ENCODE measurements at places on chromosomes 3 and 15.

GRCh38 chr15:74832826-74833225, 6.4 kb downstream of the CPLX3 start:
- no peak for DNase-seq

DNA sequence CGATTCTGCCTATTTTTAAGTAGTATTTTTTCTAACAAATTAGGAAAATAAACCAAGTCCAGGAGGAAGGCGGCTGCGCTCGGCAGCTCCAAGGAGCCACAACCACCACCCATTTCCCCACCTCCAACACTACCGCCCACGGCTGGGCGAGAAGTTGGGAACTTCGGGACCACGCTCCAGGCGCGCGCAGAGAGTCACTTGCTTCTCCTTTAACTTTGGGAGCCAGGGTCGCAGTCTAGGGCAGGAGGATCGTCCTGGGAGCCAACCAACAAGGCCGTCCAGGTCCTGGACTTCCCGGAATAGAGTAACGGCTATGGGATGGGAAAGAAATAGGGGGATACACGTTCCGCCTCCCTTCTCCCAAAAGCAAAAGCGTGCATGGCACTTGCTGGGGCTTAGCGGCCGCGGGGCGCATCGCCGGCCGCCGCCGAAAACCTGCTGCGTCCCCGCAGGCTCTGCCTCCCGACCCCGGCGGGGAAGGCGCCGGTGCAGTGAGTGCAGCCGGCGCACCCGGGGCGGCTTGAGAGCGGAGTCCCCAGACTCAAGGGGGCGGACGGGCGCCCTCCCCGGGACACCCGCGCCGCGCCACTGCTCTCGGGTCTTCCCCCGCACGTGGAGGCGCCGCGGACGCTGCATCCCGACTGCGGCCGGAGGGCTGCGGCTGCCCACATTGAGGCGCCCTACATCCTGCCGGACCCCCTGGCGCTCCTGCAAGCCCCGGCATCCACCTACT, 699 bp downstream of the MEGF11 start:
- no peak for DNase-seq

GRCh38 chr3:22862111-22862510, 341.0 kb upstream of the UBE2E2 start:
- DNase-seq = no peak

DNA sequence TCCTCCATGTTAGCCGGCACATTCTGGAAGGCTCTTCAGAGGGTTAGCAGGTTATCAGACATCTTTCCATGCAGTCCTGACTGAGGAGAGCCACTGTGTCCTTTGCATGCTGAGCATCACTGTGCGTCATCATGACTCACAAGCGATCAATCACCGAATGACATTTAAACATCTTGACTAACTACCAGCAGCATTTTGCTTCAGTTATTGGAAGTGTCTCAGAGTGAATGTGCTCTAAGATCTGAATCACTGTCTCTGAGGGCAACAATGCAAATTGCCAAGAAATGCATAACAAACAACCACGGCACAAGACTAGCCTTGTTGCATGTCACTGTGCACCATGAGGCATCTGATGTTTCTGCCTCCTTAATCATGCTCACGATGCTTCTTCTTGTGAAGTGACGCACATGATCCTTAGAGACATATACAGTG, 18.3 kb upstream of the ATP8B4 start:
- DNase-seq = no peak

DNA sequence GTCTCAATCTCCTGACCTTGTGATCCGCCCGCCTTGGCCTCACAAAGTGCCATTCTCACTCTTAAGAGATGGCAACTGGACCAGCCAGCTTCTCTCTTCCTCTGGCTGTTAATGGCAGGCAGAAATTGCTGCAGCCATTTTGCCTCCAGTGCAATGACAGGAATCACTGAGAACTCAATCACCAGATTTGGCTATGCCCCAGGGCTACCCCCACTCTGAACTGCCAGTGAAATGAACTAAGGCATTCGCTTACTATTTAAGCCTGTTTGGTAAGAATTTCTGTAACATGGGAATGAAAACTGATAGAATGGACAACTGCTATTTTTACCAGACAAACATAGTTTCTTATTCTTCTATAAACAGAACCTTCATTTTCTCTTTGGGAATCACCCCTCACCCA, 24.5 kb downstream of the FOXP1 start:
- DNase-seq = no peak

GRCh38 chr3:78096488-78097255, 1056.8 kb downstream of the ROBO2 start:
- DNase-seq = no peak

- no peak for DNase-seq
Measured at GRCh38 chr3:25038922-25039321, 389.1 kb upstream of the RARB start.

GRCh38 chr3:9369508-9369907, 6.7 kb downstream of the THUMPD3 start:
- no peak for DNase-seq

DNA sequence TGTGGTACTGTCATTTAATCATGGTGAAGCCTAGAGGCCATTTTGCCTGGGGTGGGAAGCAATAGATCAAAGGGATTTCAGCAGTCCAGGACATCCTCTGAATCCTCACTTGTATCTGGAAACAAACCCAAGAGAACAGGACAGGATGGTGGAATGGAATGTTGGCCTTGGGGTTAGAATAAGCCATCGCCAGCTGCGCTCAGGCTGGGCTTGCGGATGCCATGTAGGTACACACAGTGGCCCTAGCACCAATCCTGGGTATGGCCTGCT, 76.5 kb upstream of the ALDH1A3 start:
- DNase-seq = no peak

DNA sequence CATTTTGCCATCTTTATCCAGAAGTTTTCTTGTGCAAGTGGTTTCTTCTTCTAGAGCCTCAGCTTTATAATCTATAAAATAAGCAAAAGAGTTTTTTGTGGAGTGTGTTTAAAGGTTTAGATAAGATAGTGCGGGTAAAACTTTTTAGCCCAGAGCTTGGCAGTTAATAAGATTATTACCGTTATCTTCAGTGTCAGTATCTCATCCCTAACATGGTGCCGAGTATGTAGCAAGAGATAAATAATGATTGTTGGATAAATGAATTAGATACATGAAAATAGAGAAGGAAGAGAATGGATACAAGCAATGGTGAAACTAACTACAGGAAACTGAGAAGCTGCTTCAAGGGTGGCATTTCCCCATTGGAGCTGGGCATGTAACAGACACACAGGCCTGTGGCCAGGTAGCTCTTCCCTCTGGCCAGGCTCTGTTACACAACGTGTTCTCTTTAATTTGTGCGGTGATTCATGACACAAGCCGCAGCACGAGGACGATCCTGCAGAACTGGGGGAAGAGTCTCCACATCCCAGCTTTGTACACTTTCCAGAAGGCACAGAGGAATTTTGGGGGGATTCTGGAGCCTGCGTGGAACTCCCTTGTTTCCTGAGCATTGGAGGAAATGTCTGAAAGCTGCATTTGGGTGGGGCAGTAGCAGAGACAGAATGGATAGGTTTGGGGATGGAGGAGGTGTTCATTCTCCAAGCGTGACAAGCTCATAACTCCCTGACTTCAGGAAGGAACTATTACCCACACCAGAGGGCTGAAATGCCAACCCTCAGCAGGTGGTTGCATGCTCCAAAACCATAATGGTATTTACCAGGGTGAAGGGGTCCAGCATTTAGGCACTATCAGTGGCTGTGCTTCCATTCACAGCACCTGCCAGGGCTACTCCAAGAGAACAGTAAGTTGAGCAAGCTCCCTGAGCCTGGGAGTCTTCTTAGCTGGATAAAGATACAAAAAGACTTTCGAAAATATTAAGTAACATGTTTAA, 14.2 kb upstream of the ST6GAL1 start:
- no peak for DNase-seq

GRCh38 chr3:119173325-119173724, at the start of gene UPK1B:
Gene UPK1B, plus strand, starts transcription at chr3:119173598. Its CDS starts 13,144 bp downstream, at chr3:119186742.
- no peak for DNase-seq

DNA sequence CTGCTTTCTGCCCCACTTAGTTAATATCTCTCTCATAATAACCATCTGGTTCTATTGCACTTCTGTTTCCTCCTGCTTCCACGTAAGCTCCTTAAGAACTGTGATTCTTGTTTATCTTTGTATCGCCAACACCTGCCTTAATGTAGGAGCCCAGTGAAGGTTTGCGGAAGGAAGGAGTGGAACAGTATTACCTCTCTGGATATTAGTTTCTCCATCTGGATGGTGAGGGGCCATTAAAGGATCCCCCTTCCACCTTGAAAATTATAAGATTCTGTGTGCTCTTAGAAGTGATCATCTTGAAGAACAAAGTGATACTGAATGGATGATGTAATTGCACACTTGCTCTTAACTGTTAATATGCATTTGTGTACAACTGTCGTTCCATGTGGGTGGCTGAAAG, 2.2 kb downstream of the CHRNA5 start:
- DNase-seq = no peak

GRCh38 chr3:14532691-14533456, 7.3 kb downstream of the GRIP2 start:
- DNase-seq = no peak

GRCh38 chr3:189132231-189132671, 39.5 kb upstream of the TPRG1 start:
- no peak for DNase-seq

DNA sequence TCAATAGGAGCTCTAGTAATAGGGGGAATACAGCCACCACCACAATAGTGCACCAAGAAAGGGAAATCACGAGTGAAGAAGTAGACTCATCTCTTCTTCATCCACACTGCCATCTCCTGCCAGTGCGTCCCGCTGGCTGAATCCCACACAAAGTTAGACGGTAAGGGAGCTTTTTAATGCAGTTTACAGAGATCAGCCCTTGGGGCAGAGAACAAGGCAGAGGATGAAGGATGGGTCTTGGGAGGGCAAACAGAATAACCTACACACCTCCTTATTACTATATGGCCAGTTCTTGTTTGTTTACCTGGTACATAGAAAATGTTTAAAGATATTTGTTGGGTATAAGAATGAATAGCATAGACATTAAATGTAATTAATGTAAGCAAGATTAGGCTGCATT, 11.0 kb upstream of the DPH6 start:
- no peak for DNase-seq

DNA sequence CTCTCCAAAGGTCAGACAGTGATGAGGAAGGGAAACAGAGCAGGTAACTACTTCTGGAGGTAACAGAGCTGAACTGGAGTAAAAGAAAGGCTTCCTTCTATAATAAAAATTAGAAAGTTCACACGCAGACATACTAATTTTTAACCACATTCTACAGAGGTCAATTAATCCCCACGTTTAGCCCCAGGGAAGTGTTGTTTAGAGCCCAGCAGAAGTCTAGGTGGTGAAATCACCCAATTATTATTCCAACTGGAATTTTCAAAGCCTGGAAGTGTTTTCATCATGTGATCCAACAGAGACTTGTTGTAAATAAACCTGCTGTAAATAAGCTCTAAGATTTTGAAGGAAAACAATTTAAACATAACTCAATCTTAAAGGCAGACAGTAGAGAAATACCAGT, 6.8 kb downstream of the ALDH1A2 start:
- no peak for DNase-seq

GRCh38 chr3:31448035-31448881, 84.5 kb upstream of the STT3B start:
- DNase-seq = no peak
